ENCODE measurements at places on chromosomes 2 and 18.

- DNase-seq: no peak
Measured at GRCh38 chr2:9461079-9461478, 13.3 kb upstream of the IAH1 start.

- DNase-seq: no peak
Measured at GRCh38 chr2:15367205-15367604, 193.9 kb downstream of the NBAS start.

DNA sequence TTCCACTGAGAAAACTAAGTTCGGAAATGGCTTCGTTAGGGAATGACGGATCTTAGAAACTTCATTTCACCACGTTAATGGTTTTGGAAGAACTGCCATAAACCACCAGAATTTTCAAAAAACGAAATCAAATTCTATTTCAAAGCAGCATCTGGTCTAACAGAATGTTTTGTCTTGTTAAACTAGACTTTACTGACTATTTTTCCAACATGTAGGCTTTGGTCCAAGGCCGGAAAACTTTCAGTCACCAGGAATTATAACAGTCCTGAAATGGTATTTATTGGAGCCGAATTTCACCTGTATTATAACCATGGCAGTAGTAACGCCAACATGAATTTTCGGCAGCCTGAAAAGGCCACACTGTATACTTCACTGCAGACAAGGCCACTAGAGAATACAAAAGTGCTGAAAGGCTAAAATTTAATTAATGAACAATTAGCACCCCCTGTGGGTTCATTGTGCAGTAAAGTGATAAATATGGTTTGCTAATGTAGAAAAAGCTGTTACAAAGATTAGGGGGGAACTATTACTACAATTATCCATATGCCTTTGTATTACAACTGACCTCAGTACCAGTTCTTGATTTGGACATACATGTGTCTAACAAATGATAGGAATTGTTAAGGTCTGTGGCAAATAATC is 116.4 kb downstream of the ZNF521 start:
- DNase-seq: peak; percentile 29

DNA sequence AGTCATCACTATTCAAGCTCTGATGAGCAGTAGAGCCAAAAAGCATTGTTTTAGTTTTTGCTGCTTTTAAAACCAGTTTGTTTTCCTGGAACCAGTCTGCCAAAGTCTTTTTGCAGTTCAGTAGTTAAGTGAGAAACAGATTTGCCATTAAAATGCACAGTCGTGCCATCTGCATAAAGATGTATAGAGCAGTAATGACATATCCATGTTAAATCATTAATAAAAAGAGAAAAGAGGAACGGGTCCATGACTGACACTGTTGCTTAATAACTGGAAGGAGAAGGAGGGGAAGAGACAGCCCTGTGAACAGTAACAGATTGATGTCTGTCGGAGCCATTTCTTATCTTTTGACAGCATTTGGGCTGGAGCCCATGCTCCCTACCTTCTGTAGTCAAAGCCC is 704.6 kb downstream of the SATB2 start:
- no peak for DNase-seq

DNA sequence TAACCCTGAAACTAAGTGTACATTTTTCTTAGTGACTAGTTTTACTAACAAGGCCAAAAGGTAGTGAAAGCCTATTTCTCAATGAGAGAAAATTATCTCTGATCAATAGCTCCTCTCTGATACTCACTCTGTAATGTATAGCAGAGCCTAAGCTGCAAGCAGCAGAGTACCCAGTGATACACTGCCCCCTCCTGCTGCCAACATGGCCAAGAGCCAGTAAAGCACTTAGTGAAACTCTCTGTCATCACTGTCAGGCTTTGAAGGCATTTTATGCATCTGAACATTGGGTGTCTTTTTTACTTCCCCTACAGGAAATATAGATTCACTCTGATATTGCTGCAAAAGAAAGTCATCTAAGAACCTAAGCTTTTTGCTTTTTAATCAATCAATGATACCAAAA is 784.1 kb upstream of the CDH7 start:
- no peak for DNase-seq

- DNase-seq: no peak
Measured at GRCh38 chr2:101387151-101387834, at the start of gene CREG2. Gene CREG2, minus strand, starts transcription at chr2:101387503. Its CDS starts 46 bp downstream, at chr2:101387457.

GRCh38 chr2:20072436-20073158 is 21.2 kb upstream of the LAPTM4A start:
- no peak for DNase-seq

- no peak for DNase-seq
Measured at GRCh38 chr18:11868230-11868629, 17.0 kb downstream of the CHMP1B start.

DNA sequence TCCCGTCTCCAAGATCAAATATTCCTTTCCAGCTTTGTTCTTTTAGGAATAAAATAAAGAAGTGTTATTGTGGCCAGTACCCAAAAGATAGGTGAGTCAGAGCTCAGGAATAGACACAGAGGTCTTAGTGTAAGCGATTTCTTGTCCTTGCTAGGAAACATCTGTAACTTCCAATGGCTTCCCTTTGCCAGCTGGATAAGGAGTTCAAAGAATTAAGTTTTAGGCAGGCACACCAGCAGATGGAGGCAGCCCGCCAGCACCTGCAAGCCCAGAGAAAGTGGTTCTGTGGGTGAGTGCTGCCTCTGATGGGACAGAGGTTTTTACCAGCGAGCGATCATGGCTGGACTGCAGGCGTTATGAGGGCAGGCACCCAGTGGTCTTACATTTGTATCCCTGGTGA is 125.4 kb downstream of the MGAT5 start:
- DNase-seq: no peak

DNA sequence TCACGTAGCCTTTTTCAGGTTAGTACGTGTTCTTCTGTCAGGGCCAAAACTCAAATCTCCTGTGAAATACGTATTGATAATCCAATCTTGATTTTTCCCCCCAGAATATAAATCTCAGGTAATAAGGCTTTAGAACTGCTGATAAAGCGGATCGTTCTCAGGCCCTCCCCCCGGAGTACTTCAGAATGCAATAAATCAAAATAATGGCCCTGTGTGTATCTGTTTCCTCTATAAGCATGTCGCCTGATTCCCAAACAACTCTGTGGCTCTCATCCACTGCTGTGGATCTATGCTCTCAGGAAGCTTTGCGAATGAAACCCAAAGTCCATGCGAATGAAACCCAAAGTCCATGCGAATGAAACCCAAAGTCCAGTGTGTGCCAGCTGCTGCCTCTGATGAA is 49.4 kb downstream of the IMPA2 start:
- DNase-seq: no peak

DNA sequence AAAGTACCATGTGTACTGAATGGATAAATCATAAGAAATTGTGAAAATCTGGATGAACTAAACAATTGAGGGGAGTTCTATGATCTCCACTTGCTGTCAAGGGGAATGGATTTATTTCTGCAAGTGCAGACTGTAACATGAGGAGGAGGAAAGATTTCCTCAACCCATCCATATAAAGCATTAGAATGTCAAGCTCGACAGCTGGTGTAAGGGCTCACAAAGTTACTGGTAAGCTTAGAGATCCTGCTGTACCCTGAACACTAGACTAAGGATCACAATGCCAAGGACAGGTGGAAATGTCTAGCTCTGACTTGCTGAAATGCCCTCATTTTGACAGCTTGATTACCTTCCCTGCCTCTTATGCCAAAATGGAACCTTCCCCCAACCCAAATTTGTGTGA is 125.3 kb downstream of the TCF4 start:
- no peak for DNase-seq

- no peak for DNase-seq
Measured at GRCh38 chr18:49862656-49863385, 49.5 kb upstream of the ACAA2 start.

GRCh38 chr2:109630441-109631430 is 16.6 kb downstream of the SOWAHC start:
- DNase-seq: no peak

GRCh38 chr2:227772932-227773331 is 27.2 kb downstream of the SCYGR8 start:
- no peak for DNase-seq

DNA sequence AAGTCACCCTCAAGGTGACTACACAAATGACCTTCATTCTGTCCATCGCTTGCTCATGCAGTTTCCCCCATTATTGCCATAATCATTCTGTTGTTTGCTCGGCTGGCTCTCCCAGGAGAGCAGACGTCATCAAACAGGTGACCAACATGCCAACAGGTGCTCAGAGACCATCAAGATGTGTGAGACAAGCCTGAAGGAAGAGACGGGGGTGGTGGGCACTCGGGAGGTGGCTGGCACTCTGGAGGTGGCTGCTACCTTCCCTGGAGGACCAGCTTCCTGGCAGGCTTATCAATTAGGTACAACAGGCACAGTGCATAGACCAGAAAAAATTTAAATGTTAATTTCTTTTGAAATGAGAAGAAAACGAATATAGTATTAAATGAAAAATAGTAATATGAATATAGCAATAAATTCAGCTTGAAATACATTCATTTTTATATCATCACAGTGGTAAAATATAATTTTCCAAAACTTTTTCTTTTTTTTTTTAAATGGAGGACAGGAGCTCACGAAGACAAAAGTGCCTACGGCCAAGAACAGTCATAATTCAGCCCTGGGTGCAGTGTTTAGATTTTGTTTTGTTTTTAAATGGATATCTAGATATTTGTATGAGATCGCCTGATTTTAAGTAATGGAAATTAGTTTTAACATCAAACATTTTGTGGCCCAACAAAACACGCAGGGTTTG is 16.9 kb upstream of the HAAO start:
- DNase-seq: no peak

DNA sequence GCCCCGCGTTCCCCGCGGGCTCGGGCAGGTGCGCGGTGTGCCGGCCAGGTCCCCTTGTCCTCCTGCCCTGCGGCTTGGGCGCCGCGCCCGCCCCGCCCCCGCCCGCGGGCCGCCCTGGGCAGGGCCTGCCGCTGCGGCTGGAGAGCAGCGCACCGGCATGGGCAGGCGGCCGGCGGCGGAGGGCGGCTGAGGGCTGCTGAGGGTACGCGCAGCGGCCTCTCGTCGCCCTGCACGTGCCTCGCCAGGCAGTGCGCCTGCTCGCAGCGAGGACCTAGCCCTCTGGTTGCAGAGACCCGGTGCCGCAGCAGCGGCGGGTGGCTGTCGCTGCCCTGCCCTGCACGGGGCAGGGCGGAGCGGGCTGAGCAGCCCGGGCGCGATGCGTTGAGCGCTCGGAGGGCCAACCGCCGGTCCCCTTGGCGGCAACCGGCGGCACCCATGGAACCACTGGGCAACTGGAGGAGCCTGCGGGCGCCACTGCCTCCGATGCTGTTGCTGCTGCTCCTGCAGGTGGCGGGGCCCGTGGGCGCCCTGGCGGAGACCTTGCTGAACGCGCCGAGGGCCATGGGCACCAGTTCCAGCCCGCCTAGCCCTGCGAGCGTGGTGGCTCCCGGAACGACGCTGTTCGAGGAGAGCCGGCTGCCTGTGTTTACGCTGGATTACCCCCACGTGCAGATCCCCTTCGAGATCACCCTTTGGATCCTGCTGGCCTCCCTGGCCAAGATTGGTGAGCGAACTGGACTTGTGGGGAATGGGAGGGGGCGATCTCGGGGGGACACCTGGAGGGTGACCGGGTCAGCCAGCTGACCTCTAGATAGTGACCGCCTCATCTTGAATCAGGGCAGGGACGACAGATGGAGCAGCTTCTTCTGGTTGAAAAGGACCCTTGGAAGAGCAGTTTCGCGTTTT is at the start of gene SLC9A2:
TSS of gene SLC9A2 (plus strand) at position 140 of the 906 bp plus-strand sequence. CDS start at position 436, 296 bp downstream.
- DNase-seq: no peak

- no peak for DNase-seq
Measured at GRCh38 chr18:37567994-37568359, 2.4 kb upstream of the CELF4 start.

- DNase-seq: no peak
Measured at GRCh38 chr2:20164061-20164733, 60.7 kb downstream of the SDC1 start.

- no peak for DNase-seq
Measured at GRCh38 chr2:202821206-202822160, 50.1 kb downstream of the ICA1L start.

DNA sequence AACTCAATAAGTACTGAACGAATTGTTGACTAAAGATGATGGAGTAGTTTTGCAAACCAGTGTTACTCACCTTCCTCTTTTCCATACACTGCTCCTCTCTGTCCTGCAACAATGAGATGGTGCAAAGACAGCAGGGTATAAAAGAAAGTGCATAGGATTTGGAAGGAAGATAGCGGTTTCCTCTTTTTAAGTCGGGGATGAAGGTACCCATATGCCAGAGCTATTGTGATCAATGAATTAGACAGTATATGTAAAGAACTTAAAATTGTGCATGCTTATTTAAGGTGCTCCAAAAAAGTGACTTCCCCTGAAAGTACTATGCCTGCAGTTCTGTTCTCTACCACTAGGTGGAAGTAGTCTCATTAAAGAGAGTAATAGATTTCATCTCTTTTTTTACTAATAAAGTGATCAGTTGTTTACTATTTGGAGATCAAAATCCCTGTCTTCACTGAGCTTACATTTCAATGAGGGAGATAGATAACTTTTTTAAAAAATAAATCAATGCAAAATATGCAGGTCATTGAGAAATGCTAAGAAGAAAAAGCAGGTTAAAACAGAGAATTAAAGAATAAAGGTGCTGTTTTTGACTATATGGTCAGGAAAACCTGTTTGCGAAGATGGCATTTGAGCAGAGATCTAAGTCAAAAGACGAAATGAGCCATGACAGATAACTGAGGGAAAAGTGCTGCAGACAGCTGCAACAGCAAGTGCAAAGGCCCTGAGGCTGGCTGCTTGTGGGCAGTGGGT is 339.7 kb upstream of the SLC14A2 start:
- peak; percentile 40 for DNase-seq

DNA sequence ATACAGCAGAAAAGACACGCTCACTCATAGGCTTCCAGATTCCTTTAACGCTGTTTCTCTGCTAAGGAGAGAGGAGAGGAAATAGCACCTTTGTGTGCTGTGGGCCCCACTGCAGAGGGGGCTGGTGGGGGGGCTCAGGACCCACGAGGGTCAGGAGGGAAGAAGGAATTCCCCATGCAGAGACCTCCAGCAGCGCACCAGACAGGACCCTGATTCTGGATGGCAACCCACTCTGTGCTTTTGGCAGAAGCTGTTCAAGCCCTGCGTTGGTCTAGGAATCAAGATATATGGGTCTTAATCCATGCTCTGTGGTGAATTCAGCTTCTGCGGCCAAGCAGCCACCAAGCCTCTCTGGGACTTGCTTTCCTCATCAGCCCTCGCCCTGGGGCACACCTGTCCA is 31.0 kb downstream of the MYCN start:
- DNase-seq: no peak

DNA sequence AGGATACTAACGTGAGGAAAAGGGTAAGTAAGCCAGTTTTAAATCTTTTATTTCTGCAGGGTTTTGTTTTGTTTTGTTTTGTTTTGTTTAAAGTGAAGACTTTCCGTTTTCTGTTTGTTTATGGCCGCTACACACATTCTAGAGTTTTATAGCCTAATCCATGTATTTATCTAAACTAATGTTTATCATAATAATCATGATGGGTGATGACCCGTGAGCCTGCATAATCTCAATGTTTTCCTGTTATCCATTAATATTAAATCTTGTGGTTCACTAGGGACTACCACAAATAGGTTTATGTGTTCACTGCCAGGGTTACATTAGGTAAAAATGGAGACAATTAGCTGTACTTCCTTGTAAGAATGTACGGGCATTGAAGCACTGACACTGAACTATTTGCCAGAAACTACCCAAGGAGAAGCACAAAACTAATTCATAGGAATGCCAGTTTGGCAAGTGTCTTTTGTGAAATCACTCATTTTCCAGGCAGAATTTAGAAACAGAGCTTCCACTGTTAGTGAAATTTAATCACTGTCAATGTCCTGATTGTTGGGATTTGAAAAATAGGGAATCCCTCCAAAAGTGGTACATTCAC is 574.8 kb downstream of the LRP1B start:
- DNase-seq: no peak
